Stimulated activated memory B cell treated with anti-CD40 and anti-IgM and Interleukin-4, amounts not matched to agents 10 μg/mL and 1 μg/mL and 100 μg/mL, for 72 hours (primary cell): ENCODE measurements at places on chromosomes 11 and 22.

GRCh38 chr11:109203176-109203575 lies 218.8 kb upstream of the C11orf87 start:
- ATAC-seq: no peak

GRCh38 chr11:62889484-62890437 lies 9.1 kb downstream of the SLC3A2 start:
- no peak for ATAC-seq

DNA sequence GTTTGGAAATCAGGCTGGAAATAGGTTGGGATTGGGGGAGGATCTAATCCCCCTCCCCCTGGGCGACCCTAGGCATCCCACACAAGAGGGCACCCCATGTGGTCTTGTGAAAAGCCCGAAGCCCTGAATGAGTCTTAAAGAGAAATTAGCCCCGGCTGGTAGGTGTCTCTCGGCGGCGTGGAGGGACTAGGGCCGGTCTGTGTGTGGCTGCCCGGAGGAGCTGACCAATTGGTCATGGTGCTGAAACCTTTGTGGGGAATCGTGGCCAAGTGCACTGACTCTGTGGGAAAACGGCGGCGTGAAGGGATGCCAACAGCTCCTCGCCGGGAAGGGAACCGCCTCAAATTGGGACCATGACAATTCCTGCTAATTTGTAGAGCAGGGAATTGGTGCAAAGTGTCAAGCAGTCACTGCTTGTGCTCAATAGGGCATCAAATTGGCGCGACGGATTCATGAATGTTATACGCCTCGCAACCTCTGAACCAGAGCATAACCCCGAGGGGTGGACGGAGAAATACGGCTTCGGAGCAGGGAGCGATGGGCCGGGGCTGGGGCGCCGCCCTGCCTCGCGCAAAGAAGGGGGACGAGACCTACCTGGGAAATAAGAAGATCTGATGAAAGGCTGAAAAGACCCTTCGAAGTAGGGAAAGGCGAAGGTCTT lies 1.5 kb downstream of the DBX1 start:
- no peak for ATAC-seq

DNA sequence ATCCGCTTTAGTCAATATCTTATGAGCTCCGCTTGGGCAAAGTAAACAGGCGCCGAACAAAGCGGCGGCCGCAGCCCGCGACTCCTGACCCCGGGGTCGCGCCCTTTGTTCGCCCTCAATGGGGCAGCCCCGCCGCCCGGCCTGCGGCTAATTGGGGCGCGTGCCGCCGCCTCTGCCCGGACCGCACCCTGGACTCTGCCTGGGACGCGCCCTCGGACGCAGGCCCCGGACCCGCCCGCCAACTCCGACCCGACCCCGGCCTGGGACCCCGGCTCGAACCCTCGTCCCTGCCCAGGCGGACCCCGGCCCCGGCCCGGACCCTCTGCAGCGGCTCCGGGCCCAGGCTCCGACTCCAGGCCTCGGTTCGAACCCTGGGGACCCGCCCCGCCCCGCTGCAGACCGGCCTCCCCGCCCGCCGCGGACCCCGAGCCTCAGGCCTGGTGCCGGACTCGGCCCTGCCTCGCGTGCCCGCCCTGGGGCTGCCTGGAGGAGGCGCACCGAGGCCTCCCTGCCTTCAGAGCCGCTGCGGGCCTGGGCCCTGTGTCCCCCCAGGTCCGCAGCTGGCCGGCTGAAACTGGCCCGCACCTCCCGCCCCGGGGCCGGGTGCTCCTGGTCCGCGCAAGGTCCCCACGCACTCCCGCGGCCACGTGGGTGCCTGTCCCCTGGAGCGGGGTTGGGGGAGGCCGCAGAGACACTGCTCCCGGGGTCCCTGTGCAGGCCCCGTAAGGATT lies 84.7 kb upstream of the WNT7B start:
- peak; percentile 46 for ATAC-seq

DNA sequence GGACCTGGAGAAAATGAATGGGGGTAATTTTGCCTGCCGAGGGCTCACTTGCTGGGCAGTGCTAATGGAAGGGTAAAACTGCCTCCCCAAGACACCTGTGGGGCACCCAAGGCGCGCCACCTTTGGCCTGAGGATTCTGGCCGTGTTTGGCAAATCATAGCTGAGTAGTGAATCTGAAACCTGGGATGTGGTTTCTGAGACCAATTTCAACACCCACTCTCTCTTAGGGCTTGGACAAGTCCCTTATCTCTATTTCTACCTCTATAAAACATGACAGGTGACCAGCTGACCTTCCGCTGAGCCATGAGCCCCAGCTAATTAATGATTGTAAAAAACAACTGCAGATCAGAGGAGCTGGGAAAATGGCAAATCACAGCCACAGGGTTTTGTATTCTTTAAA lies 1.5 kb upstream of the PACSIN3 start:
- no peak for ATAC-seq

GRCh38 chr22:29768052-29768693 lies 1.0 kb downstream of the UQCR10 start:
- ATAC-seq: no peak

- no peak for ATAC-seq
Observed at GRCh38 chr11:70250876-70251658, 19.4 kb upstream of the PPFIA1 start.

DNA sequence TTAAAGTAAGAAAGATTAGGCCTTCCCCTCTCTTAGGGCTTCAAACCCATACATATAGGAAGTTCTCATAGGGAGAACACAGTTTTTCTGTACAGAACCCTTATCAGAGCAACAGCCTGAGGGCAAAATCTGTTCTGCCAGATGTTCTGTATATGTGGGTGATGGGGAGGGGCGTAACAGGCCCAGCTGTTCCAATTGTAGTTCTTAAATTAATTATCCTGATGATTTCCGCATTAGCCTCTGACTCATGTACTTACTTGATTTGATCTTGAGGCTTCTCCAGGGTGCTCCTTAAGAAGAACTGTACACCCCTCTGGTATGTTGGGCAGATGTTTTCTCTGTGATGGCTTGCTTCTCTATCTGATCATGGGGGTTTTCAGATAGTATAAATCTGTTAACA lies 123.1 kb upstream of the C11orf87 start:
- ATAC-seq: no peak

DNA sequence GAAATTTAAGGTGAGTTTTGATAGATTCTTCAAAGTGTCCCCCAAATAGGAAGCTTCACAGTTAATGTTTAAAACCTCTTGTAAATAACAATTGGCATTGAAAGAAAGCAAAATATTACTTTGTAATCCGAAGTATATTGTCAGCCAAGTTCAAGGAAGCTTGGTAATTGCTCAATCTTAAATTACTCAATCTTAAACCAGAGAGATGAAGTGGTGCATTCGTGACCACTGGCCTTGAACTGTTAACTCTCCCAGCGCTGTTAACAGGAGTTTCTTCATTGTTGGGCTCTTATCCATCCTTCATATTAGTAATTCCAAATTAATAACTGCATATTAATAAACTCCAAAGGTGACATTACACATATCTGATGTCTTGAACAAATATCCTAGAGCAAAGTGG lies 20.6 kb upstream of the FDX1 start:
- ATAC-seq: no peak
